Fibroblast of skin of left biceps (primary cell): ENCODE measurements at places on chromosomes 7 and 10.
A peak's percentile ranks its signal among the peaks of the same experiment; 100 is the strongest.

- DNase-seq: peak; percentile 55
Measured at GRCh38 chr7:25851332-25852210, 300.4 kb upstream of the NFE2L3 start.

DNA sequence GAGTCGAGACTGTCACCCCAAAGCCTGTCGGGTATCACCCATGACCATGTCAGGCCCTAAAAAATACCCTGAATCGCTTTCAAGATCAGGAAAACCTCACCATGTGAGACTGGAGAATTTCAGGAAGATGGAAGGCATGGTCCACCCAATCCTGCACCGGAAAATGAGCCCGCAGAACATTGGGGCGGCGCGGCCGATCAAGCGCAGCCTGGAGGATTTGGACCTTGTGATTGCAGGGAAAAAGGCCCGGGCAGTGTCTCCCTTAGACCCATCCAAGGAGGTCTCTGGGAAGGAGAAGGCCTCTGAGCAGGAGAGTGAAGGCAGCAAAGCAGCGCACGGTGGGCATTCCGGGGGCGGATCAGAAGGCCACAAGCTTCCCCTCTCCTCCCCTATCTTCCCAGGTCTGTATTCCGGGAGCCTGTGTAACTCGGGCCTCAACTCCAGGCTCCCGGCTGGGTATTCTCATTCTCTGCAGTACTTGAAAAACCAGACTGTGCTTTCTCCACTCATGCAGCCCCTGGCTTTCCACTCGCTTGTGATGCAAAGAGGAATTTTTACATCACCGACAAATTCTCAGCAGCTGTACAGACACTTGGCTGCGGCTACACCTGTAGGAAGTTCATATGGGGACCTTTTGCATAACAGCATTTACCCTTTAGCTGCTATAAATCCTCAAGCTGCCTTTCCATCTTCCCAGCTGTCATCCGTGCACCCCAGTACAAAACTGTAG is 176.2 kb downstream of the RTKN2 start:
- DNase-seq: no peak

DNA sequence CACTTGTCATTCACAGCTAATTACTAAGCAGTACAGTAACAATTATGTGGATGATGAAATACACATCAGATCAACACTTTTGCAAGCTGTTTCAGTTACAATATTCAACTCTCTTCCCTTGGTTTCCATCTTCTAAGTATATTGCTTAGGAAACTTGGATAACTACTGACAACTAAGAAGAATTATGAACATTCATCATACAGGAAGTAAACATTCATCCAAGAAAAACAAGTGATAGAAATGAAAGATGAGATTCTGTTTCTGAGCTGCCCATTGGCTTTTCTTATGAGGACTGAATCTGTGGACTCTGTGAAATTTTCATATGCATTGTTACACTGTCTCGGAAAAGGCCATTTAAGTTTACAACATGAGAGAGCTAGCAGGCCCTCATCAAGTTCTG is 240.2 kb downstream of the PRKG1 start:
- DNase-seq: peak; percentile 9

DNA sequence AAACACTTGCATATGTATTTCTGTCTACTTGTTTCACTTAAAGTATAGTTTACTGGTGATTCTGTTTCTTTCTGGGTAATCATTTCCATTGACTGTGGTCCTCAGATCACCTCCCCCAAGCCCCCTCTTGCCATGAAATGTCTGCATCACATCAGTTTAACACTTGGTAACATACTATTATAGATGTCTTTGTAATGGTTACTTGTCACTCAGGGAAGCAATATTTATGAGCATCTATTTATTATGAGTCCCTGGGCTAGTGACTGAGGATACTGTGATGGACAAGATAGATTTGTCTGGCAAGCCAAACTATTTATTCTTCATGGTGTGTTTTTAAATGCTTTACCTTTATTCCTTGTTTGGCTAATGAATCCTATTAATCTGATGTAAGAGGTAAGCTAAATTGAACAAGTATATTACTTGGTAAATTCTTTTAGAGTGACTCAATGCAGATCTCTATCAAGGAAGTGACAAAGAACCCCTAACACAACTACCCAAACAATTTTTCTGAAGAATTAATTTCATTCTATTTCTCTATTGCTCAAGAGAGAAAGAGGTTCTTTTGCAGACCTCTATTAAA is 270.9 kb downstream of the RELN start:
- DNase-seq: peak; percentile 12

GRCh38 chr10:130635528-130635927 is 499.3 kb downstream of the GLRX3 start:
- DNase-seq: no peak

DNA sequence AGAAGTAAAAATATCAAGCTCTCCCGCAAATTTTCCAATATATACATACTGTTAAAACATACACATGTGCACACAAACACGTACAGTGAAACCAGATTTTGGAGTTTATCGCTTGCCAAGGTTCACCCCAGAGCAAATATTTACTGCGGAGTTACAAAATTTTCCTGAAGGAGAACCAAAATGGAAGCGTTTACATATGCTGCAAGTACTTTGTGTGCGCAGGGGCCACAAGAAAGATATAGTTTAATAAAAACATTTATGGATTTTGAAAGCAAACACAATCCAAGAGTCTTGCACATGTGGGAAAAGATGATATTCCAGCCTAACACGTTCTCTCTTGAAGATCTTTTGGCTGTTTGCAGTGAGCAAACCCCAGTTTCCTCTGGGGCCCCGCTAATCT is 301.3 kb upstream of the NFE2L3 start:
- DNase-seq: no peak

- DNase-seq: no peak
Measured at GRCh38 chr10:24893127-24893526, 59.3 kb downstream of the PRTFDC1 start.

GRCh38 chr7:96045919-96046318 is 273.6 kb downstream of the DYNC1I1 start:
- DNase-seq: no peak

DNA sequence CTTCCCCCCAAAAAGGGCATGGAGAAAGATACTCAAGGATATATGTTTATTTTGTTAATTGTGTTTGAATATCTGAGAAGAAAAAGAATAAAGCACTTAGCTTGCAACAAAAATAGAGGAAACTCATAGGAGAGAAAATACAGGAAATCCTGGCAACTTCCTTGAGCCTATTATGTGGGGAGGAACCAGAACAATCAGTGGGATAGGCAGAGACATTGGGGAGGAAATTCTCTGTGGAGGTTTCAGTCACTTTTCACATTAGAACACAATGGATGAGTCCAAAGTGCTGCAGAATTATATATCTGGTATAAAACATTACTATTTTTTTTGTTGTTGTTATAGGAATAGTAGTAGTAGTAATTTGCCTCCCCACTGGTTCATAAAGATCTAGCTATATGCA is 240.1 kb downstream of the THSD7A start:
- no peak for DNase-seq
